ENCODE measurements at places on chromosomes 2 and 18. TPM values are rescaled to one million over a fixed set of nuclear protein-coding genes. Genes with fewer than 3 reads are reported as not detected.
A peak's percentile ranks its signal among the peaks of the same experiment; 100 is the strongest.

DNA sequence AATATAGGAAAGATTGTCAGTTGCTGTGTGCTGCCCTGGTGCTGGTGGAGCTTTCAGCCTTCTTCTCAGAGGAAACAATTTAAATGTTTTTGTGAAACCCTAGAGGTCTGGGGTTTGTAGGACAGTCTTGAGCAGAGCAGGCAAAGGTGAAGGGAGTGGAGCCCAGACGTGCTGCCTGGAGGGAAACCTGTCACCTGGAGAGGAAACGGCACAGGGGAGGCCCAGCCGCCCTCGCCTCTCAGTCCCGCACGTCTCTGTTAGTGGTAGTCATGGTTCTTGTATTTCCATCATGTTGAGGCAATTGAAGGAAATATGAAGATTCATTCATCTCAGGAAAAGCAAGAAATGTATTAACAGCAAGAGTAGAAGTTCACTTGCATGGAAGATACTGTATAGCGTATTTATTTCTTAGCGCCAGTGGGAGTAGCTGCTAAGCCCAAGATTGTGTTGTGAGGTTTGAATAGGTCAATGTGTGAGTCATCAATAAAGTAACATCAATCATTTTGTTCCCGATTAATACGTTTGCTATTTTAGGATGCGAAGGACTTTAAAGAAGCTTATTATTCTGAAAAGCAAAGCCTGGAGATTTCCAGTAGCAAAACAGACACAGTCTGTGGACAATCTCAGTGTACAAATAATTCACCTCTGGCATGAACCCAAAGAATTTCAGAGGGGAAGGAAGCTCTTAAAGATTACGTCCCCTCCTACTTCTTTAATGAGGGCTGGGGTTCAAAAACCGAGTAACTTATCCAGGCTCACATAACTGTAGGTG, 70.4 kb downstream of the LRRFIP1 start:
- no peak for DNase-seq

GRCh38 chr2:61125123-61125710, 36.8 kb upstream of the C2orf74 start:
- DNase-seq: no peak

GRCh38 chr18:58761241-58761969, 90.1 kb downstream of the MALT1 start:
- no peak for DNase-seq

Gene DSC3
- 2.6 TPM for total RNA-seq

DNA sequence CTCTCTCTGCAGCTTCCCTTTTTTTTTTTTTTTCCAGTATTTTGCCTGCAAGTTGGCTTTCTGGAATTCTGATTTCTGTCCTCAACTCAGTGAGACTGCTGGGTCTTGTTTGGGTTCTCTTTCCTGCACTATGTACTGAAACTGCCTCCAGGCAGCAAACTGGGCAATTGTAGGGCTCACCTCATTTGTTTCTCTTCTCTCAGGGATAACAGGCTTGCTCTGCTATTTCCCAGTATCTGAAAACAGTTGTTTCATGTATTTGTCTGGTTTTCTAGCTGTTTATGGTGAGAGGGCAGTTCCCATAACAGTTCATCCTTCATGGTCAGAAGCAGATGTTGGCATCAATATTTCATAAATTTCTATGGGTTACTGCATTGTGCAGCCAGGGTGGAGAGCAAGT, 206.0 kb downstream of the CYRIA start:
- DNase-seq: no peak

DNA sequence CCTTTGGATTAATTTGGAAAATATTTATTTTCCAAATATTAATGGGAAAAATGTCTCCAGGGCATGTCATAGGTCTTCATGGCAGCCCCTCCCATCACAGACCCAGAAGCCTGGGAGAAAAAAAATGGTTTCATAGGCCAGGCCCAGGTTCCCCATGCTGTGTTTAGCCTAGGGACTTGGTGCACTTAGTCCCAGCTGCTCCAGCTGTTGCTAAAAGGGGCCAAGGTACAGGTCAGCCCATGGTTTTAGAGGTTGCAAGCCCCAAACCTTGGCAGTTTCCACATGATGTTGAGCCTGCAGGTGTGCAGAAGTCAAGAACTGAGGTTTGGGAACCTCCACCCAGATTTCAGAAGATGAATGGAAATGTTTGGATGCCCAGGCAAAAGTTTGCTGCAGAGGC, 309.6 kb downstream of the SOCS6 start:
- no peak for DNase-seq

DNA sequence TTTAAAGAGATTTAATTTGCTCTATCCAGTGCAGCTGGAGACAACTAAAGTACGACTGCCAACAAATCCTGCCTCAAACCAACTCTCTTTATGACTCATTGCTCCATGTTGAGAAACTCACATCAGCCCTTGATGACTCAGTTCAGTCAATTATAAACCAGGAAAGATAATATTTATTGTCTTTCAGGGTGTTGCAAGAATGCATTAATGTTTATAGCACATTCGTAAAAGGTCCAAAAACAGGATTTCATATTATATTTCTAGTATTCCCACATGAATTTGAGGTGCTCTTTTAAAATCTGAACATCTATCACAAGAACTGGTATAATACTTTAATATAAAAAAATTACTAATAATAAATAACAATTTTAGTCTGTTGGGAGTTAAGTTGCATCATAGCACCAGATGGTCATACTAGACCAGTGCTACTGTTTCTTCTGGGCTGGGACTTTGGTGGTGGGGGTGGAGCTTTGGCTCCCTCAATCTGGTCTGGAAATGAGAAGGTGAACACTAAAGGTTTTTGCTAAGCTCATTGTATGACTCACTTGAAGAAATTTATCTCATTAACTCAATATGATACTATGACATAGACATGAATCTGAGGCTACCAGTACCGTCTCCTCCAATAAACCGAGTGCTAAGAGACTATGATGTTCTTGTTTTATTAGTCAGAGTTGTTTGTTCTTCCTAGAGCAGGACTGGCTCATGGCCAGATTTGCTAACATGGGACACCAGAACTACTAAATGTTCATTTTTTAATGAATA, 26.6 kb upstream of the MAP3K20 start:
- DNase-seq: peak; percentile 32

Measured in spinal cord (tissue), 10 donors.